ENCODE measurements at places on chromosomes 7 and 10.

DNA sequence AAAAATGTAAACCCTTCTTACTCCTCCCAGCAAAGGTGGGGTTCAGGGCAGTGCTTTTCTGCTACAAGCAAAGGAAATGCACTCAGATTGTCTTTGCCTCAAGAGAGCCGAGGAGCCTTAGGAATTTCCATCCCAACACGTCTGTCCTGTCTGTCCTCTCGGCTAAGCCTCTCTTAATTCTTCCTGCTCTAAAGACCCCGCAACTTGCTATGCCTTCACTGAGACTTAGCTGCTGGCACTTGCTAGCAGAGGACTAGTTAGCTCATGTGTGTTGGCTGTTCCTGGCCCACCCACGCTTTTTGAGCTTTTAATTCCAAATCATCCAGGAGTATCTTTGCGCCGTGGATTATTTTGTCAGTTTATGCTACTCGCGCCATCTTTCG is 481 bp upstream of the NPM3 start:
- no peak for DNase-seq

DNA sequence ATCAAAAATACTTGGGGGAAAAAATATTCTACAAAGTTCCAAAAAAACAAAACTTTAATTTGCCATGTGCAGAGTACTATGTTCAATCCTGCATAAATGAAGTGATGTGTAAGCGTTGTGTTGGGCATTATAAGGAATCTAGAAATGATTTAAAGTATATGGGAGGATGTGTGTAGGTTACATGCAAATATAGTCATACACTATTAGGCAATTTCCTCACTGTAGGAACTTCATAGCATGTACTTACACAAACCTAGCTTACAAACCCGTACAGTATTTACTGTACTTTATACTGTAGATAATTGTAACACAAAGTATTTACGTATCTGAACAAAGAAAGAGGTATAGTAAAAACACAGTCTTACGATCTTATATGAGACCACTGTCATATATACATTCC is 72.3 kb downstream of the NRBF2 start:
- DNase-seq, result no peak

- DNase-seq, result no peak
These were observed 200.5 kb downstream of the MAD1L1 start for GRCh38 chr7:2032030-2032875.

DNA sequence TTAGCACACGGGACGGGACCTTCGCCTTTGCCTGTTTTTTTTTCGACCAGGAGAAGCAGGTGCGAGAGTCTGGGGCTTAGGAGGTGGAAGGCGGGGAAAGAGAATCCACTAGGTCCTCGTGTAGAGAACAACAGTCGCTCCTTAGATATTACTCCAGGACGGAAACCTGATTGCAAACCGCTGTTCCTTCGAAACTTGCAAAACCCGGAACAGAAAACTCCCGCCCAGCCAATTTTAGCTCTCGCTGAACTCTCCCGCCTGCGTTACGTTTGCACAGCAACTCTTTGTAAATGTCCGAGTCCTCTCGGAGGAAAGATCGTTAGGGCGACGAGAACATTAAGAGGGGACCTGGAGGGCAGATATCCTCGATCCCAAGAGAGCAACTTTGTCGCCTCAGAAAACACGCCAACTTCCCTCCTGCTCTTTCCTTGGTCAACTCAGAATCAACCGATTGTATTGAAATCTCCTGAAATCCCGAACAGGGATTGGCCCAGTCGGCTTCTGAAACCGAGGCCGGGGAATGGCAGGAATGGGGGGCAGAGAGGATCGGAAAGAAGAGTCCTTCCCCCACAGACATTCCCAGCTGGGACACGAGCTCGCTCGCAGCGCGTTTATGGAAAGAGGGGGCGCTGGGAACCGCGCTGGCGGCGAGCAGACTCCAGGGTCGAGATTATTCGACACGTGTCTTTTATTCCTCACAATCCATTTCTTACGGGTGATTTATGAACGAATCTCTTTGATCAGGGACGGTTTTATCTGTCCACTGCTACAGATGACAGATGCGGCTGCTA is 9.9 kb downstream of the TWIST1 start:
- DNase-seq, result peak; percentile 54

- DNase-seq, result no peak
These were observed 21.7 kb upstream of the GALNTL5 start for GRCh38 chr7:151934584-151934983.

DNA sequence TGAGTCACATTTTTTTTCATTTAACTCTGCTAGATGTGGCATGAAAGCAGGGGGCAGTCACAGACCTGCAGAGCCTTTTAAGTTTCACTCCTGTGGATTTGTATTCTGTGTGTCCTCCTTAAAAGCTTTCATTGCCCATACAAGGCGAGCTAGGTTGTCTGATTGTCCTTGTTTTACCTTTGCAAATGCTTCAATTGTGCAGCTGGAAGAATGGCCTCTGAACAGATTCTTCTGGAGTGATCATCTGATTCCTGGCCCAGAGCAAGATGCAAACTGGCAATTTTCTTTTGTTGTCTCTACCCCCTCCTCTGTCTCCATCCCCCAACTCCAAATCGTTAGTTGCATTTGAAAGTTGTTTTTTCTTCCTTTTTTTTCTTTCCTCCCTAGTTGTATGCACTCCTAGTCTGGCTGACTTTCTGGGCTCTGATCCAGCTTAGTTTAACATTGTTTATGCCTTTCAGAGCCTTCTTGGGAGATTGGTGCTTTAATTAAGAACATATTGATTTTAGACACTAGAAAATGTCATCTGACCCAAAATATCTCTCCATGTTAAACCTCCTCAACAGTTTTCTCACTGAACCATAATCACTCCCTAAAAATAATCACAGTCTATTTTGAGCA is 150.2 kb downstream of the REEP3 start:
- no peak for DNase-seq

Measured in GOT3 (cell line).